ENCODE measurements at places on chromosomes 12 and 14. TPM values are rescaled to one million over a fixed set of nuclear protein-coding genes. Genes with fewer than 3 reads are reported as not detected.

The SDSL gene
- 2.6 TPM for total RNA-seq

The LMO3 gene
- not detected for total RNA-seq

The KRT79 gene
- not detected for total RNA-seq

The GPD1 gene
- total RNA-seq, result 0.21 TPM
